ENCODE measurements at places on chromosomes 5 and 9. TPM values are rescaled to one million over a fixed set of nuclear protein-coding genes. Genes with fewer than 3 reads are reported as not detected.

ECSCR gene
- 24.9 TPM for total RNA-seq

SLC25A2 gene
- total RNA-seq = 0.35 TPM

NTNG2 gene
- 4.0 TPM for total RNA-seq

PCA3 gene
- 0.12 TPM for total RNA-seq

HRH2 gene
- total RNA-seq = 3.2 TPM

BRINP1 gene
- 6.7 TPM for total RNA-seq

LCN10 gene
- 0.47 TPM for total RNA-seq

TMOD1 gene
- total RNA-seq = 17.2 TPM

CER1 gene
- 1.1 TPM for total RNA-seq

ERCC8 gene
- 19.9 TPM for total RNA-seq

C1QTNF2 gene
- 4.6 TPM for total RNA-seq

SARDH gene
- 19.6 TPM for total RNA-seq

PLGRKT gene
- total RNA-seq = 28.9 TPM

LURAP1L gene
- total RNA-seq = 32.5 TPM

PCSK5 gene
- total RNA-seq = 25.0 TPM

EGFL7 gene
- total RNA-seq = 131 TPM

TOR2A gene
- 16.5 TPM for total RNA-seq

PHYHD1 gene
- total RNA-seq = 41.6 TPM

IL11RA gene
- total RNA-seq = 35.5 TPM

CCL21 gene
- total RNA-seq = 26.2 TPM

GAS1 gene
- 86.9 TPM for total RNA-seq

CDH9 gene
- total RNA-seq = 10.2 TPM

AGXT2 gene
- total RNA-seq = 25.9 TPM

CCDC107 gene
- total RNA-seq = 18.1 TPM

CD14 gene
- total RNA-seq = 81.6 TPM

OLFM1 gene
- total RNA-seq = 5.1 TPM

TAS2R1 gene
- not detected for total RNA-seq

HAND1 gene
- not detected for total RNA-seq

IFNA16 gene
- total RNA-seq = not detected

NPR3 gene
- 27.6 TPM for total RNA-seq

ACER2 gene
- total RNA-seq = 14.8 TPM

PDE8B gene
- 5.1 TPM for total RNA-seq

SMU1 gene
- total RNA-seq = 28.1 TPM

HAPLN1 gene
- 1.8 TPM for total RNA-seq

SMIM32 gene
- 18.6 TPM for total RNA-seq

KIF4B gene
- total RNA-seq = 0.12 TPM

PCDHGB6 gene
- total RNA-seq = 12.3 TPM

PLAC8L1 gene
- total RNA-seq = not detected

CYFIP2 gene
- total RNA-seq = 150 TPM

TSSK1B gene
- total RNA-seq = 0.70 TPM

PCDHA4 gene
- 1.8 TPM for total RNA-seq

TAF11L7 gene
- not detected for total RNA-seq

SLC6A18 gene
- total RNA-seq = 0.70 TPM

SPOCK1 gene
- total RNA-seq = 9.9 TPM

IL17B gene
- total RNA-seq = 13.8 TPM

IL4 gene
- not detected for total RNA-seq

ZNF454 gene
- 6.9 TPM for total RNA-seq

SMIM33 gene
- not detected for total RNA-seq

MEF2C gene
- 152 TPM for total RNA-seq

TOR1A gene
- 29.4 TPM for total RNA-seq

CAVIN4 gene
- 38.4 TPM for total RNA-seq

IFNA21 gene
- total RNA-seq = not detected

SOHLH1 gene
- total RNA-seq = not detected

PCDHGA3 gene
- total RNA-seq = 4.8 TPM

TRIM36 gene
- 1.3 TPM for total RNA-seq

PTGS1 gene
- total RNA-seq = 9.6 TPM

FAM200C gene
- 11.8 TPM for total RNA-seq

All from metanephros (tissue), 2 donors.